Epithelial cell of proximal tubule (primary cell): ENCODE measurements at places on chromosomes 2 and 18. TPM values are rescaled to one million over a fixed set of nuclear protein-coding genes. Genes with fewer than 3 reads are reported as not detected.

DNA sequence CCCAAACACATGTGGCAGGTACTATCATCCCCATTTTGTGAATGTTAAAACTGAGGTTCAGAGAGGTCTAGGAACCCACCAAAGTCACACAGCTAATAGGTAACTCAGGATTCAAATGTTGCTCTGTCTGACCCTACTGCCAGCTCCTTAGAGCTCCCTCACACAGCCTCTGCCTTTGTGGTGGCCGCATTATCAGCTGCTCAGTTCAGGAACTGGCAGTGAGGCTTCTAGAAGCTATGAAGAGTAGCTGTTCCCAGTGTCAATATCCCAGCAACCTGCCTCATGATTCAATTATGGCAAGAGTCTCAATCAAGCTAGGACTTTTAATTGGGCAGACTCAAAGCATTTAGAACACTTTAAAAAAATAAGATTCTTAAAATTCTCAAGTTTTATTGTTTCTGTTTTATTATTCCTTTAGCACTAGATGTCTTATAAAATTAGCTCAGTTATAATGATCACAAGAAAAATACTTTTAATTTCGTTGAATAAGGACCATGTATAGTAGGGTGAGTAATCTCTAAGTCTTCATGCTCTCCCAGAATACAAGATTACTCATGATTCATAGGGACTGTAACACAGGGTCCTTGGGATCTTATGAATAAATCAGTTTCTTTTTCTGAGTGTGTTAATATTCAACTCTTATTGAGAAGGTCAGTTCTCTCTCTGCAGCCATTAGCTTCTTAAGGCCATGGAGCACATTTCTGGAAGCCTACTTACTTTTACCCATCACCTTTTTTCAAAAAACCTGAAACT, 342.7 kb downstream of the RND3 start:
- peak; percentile 54 for DNase-seq

GRCh38 chr2:105571445-105571987, 172.7 kb upstream of the FHL2 start:
- DNase-seq = no peak

- peak; percentile 80 for DNase-seq
These were observed 21.7 kb downstream of the ITGAV start for GRCh38 chr2:186611526-186611925.

DNA sequence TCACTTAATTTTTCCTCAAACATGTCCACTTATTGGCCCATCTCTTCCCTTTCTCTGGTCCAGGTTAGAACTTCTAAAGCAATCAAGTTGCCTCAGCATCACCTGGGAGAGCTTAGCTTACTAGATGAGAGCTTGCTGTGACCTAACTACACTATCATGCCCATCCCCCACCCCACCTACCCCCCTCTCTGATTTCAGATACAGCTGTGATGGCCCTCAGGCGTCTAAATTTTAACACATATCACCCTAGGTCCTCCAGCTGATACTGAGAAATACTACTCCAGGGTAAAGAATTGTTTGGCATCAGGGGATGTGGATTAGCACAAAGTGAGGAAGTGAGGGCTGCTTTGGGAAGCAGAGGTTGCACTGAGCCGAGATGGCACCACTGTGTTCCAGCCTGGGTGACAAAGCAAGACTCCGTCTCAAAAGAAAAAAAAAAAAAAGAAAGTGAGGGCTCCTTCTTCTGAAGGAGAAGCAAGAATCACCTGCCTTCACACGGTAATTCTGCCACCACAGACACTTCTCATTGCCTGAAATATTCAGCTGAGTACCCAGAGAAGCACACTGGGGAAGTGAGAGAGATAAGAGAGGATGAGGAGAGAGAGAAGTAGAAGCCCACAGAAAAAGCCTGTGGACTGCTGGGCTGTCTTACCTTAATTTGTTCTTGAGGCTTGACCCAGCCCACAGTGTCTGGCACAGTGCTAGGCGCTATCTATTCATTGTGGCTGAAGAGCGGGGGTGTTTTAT, 263.4 kb downstream of the ASXL3 start:
- DNase-seq = no peak

DNA sequence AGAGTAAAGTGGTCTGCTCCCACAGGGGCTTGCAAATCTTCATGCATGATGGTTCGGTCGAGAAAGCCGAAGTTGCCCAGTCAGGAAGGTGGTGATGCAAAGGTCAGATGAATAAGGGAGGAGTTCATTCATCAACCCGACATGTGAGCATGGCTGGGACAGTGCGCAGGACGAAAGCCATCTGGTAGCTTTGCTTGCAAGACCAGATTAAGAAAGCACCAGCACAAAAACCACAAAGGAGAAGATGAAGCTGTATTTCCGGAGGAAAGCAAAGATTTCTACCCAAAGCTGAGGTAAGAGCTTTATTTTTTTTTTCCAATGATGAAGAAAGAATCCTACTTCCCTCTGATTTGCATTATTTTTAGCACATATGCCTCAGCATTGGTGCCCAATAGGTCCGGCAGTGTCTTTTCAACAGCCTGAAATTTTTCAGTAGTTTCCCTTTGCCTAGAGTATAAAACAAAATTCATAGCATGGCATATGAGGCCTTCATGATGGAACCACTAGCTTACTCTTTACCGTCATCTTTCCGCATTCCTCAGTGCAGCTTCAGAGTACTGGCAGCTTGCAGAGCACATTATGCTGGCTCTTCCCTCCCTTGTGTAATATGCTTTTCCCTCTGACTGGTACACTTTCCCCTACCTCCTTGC, 112.0 kb upstream of the THOC1 start:
- DNase-seq = no peak

DNA sequence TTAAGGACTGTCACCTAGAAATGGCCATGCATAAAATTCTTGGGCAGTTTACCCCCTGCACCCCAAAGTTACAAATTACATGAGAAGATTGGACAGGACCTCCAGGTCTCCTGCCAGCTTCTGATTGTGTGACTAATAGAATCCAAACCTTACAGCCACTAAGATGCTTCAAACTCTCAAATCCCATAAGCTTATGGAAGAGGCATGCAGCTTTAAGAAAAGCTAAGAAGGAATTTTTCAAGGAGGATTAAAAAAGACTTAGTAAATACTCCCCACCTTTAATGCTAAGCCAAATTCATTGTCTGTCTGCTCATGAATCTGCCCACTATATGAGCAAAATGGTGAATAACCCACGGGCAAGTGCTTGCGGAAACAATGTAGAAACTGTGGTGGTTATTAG, 86.3 kb downstream of the MAIP1 start:
- no peak for DNase-seq

GRCh38 chr2:41329040-41329439, 718.8 kb upstream of the PKDCC start:
- no peak for DNase-seq

GRCh38 chr2:233461481-233461891, 105.1 kb downstream of the USP40 start:
- DNase-seq = no peak

DNA sequence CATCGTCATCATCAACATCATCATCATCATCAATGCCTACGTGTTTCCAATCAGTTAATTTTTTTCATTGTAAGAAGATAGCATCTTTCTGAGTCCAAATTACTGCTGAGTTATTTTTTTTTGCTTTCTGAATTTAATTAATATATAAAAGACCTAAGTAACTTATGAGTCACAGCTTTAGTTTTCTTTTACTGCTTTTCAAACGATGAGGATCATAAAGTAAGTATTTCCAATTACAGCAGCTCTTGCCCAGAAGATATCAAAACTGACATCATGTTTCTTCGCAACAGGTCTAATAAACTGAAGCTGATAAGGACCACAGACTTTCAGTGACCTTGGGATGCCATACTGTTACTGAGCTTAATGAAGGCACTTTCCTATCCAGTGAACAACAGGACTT, 442.2 kb downstream of the DSEL start:
- no peak for DNase-seq

DNA sequence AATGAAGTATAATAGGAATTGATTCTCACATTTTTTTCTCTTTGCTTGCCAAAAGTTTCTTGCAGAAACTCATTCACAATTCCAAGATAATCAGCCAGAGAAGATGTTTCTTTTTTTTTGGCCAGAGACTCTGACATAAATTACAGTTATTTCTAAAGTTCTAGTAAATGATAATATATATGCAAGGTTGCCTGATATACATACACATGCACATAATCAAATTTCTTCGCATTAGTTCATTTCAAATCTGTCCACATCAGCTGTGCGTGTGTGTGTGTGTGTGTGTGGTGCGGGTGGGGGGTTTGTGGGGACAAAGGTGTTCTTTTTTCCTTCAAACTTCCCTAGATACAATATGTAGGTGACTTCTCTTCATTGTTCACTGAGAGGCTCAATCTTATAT, 33.2 kb downstream of the OSGEPL1 start:
- no peak for DNase-seq

DNA sequence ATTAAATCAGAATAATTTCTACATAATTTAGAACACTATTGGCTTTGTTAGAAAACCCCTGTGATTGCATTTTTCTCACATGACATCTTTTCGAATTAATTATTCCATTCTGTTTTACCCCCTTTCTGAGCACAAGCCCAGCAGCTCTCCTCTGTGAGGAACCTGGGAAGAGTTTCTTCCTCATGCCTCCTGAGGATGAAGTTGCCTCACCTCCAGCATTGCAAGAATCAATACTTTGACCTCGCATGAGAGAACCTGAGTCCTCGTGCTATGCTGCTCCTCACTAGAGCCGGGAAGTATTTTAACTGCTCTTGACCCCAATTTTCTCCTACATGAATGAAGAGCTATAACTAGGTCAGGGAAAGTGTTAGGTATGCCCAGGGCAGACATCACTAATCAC, 77.1 kb upstream of the RAPH1 start:
- DNase-seq = no peak

DNA sequence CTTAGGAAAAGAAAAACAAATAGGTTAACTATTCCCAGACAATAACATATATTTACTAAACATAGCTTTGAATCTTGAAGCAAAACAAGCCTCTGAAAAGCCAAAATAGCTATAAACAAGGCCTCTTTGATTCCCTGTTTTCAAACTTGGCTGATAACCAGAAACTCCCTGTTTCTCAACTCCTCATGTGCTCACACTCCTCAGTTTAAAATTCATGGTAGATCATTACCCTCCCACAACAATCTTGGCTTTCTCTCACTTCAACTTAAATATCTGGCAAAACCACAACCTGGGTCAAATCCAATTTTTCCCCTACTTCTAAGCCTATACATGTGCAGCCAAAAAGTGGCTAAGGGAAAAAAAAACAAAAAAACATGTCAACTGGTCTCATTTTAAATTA, 15.6 kb downstream of the SUCLG1 start:
- no peak for DNase-seq

- no peak for DNase-seq
These were observed 42.7 kb downstream of the CYP26B1 start for GRCh38 chr2:72104821-72105588.

- no peak for DNase-seq
These were observed at the start of gene DAPL1 for GRCh38 chr2:158795195-158795924. DAPL1 (plus strand) TSS chr2:158795317; CDS start chr2:158795373, 56 bp downstream.

DNA sequence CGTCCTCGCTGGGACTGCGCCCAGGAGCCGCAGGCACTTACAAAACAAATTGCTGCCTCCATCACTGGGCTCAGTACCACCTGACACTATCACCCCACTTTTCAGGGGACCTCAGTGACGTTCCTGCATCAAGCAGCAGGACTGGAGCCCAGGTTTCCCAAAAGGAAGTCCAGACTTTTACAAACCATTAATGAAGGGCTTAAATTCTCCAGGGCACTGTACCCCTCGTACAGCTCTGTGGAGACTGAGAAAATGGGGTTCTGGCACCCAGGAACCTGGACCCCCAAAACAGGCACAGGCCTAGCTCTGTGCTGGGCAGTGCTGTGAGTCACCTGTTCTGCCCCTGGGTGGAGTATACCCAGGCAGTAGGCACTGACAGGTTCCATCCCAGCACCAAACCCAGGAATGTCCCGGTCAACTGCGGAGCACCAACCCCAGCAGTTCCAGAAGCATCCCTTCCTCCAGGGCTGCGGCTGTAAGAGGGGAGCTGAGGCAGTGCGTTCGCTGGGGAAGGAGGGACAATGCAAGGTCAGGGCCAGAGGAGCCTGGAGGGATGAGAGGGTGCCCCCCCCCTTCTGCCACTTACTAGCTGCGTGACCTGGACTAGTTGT, 24.6 kb upstream of the NOTO start:
- no peak for DNase-seq

- DNase-seq = no peak
These were observed 7.0 kb upstream of the ALPK2 start for GRCh38 chr18:58635891-58636290.

- no peak for DNase-seq
These were observed 31.8 kb upstream of the MEX3C start for GRCh38 chr18:51229328-51229727.

GRCh38 chr2:201139836-201140604, 24.1 kb downstream of the CFLAR start:
- DNase-seq = no peak

DNA sequence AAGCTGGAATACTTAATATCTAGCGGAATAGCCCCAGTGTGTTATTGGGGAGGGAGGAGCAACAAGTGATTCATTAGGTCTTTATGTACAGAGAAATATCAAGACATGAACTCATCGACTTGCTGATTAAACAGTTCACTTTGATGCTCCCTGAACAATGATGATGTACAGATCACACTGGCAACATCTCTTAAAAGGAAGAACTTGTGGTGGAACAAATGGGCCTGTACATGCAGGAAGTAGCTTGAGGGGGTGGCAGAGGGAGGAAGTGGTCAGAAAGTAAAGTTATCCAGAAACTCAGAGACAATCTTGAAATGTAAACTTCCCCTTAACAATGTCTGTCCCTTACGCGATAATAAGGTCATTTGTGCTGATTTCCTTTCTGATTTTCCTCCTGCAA, 90.5 kb downstream of the NXPH2 start:
- no peak for DNase-seq

DNA sequence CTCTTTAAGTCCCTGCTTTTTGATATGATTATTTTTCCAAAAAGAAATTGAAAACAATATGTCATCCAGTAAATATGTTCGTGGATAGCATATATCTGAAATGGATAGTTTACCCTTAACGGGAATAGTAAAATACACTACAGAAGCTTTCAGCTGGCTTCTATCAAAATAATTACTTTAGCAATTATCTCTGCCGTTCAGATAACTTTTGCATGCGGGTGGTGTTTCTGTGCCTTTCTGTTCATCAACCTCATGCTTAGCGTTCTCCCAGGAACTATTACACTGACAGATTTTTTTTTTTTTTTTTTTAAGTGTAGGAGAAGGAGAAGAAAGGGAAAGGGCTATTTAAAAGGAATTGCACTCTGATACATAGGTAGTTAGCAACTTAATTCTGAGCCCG, 53.6 kb downstream of the TSHZ1 start:
- DNase-seq = no peak

- DNase-seq = peak; percentile 10
These were observed 96.7 kb downstream of the CCDC148 start for GRCh38 chr2:158359846-158360245.

Gene KRTCAP3
- total RNA-seq = 10.0 and 20.5 TPM in 2 replicates

Gene RBBP8
- total RNA-seq = 57.0 and 64.2 TPM in 2 replicates

Gene SLC23A3
- total RNA-seq = 0.06 TPM in 1 of 2 replicates, not detected in the other

Gene LYPD1
- total RNA-seq = 45.3 and 84.3 TPM in 2 replicates

Gene HOXD12
- not detected in 2 replicates for total RNA-seq

Gene ICA1L
- 1.7 and 3.3 TPM in 2 replicates for total RNA-seq

Gene PROKR1
- 0.14 TPM in 1 of 2 replicates, not detected in the other for total RNA-seq
